HT1080 (cell line): ENCODE measurements at places on chromosomes 12 and 14.
A peak's percentile ranks its signal among the peaks of the same experiment; 100 is the strongest.

GRCh38 chr12:47225356-47225755, 145.6 kb upstream of the AMIGO2 start:
- no peak for DNase-seq

GRCh38 chr14:56002876-56003625, 115.2 kb upstream of the PELI2 start:
- no peak for DNase-seq

DNA sequence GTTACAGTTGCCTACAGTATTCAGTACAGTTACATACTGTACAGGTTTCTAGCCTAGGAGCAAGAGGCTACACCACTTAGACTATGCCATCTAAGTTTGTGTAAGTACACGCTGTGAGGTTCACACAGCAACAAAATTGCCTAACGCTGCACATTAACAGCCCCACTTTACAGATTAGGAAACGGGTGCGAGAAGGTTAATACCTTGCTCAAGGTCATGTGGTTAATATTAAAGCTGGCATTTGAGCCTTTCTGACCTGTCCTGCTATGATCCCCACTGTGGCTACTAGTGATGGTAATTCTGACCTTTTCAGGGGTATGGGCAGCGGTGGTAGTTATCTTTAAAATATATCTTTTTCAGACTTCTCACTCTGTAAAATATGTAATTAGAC, 20.9 kb downstream of the ACVR1B start:
- no peak for DNase-seq

GRCh38 chr14:76771437-76771980, 10.2 kb downstream of the VASH1 start:
- no peak for DNase-seq

DNA sequence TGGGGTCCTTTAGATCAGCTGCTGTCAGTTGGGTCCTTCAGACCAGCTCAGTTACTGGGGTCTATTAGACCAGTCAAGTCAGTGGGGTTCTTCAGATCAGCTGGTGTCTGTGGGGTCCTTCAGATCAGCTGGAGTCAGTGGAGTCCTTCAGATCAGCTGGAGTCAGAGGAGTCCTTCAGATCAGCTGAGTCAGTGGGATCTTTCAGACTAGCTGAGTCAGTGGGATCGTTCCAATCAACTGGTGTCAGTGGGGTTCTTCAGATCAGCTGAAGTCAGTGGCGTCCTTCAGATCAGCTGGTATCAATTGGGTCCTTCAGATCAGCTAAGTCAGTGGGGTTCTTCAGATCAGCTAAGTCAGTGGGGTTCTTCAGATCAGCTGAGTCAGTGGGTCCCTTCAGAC, 14.7 kb upstream of the LPCAT3 start:
- DNase-seq, result no peak

GRCh38 chr12:9880532-9881078, 684 bp upstream of the KLRF2 start:
- no peak for DNase-seq

DNA sequence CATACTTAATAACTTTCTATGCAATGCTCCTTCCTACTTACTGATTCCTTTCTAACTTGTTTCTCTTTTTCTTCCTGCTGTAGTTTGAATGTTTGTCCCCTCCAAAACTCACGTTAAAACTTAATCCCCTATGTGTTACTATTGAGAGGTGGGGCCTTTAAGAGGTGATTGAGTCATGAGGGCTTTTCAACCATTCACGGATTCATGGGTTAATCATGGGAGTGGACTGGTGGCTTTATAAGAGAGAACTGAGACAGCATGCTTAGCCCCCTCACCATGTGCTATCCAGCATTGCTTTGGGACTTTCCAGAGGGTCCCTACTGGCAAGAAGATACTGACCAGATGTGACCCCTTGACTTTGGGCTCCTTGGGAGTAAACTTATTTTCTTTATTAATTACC, 66.0 kb upstream of the TRIM9 start:
- no peak for DNase-seq

DNA sequence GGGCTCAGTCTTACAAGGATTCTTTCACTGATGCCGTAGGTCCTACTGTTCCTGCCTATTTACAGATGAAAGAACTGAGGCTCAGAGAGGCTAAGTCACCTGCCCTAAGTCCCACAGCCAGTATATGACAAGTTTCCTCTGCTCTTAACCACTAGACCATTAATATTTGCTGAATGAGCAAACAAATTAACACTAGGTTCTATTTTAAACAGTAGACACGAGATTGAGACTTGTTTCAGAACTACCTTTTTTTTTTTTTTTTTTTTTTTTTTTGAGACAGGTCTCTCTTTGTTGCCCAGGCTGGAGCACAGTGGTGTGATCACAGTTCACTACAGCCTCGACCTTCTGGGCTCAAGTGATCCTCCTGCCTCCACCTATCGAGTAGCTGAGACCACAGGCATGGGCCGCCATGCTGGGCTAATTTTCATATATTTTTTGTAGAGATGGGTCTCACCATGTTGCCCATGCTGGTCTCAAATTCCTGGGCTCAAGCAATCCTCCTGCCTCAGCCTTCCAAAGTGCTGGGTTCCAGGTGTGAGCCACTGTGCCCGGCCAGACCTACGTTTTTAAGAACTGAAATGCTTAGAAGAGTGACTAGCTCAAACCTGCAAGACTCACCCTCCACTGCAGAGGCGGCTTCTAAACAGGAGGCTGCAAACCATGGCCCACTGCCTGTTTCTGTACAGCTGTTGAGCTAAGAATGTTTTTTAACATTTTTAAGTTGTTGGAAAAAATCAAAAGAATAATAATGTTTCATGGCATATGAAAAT, 12.9 kb downstream of the SYNE3 start:
- DNase-seq, result no peak

- DNase-seq, result peak; percentile 13
Measured at GRCh38 chr12:123614531-123614930, 12.6 kb downstream of the DDX55 start.

- no peak for DNase-seq
Measured at GRCh38 chr12:12290206-12290605, 23.4 kb upstream of the LRP6 start.

DNA sequence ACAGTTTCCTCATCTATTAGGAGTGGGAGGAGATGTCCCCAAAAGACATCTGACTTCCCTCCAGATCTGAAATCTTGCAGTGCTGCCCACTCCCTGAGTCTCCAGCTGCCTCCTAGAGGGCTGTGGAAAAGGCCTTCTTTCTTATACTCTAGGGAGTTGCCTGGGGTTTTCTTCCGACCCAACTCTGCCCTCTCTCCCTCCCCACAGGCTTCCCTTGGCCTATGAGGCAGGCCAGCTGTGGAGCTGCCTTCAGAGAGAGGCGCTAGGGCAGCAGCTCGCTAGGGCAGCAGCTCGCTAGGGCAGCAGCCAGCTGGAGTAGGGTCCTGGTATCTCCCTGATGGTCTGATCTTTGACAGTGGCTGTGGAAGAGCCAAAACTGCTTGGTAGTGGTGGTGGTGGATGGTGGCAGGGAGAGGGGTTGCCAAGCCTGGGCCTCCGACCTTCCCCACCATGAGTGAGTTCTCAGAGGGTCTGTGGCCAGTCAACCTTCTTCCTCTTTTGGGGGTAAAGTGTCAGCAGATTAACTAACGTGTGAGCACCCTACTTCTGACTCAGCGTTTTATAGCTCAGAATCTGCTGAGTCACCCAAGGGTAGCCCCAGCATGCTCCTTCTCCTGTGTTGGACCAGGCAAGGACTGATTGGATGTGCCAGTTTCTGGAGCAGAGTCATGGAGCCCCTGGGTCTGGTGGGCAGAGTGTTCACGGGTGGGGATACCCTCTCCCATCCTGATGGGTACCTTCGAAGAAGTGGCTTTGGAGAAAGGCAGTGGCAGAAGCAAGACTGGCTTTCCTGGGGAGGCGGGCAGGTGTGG, 2.3 kb downstream of the SLC48A1 start:
- DNase-seq, result no peak

DNA sequence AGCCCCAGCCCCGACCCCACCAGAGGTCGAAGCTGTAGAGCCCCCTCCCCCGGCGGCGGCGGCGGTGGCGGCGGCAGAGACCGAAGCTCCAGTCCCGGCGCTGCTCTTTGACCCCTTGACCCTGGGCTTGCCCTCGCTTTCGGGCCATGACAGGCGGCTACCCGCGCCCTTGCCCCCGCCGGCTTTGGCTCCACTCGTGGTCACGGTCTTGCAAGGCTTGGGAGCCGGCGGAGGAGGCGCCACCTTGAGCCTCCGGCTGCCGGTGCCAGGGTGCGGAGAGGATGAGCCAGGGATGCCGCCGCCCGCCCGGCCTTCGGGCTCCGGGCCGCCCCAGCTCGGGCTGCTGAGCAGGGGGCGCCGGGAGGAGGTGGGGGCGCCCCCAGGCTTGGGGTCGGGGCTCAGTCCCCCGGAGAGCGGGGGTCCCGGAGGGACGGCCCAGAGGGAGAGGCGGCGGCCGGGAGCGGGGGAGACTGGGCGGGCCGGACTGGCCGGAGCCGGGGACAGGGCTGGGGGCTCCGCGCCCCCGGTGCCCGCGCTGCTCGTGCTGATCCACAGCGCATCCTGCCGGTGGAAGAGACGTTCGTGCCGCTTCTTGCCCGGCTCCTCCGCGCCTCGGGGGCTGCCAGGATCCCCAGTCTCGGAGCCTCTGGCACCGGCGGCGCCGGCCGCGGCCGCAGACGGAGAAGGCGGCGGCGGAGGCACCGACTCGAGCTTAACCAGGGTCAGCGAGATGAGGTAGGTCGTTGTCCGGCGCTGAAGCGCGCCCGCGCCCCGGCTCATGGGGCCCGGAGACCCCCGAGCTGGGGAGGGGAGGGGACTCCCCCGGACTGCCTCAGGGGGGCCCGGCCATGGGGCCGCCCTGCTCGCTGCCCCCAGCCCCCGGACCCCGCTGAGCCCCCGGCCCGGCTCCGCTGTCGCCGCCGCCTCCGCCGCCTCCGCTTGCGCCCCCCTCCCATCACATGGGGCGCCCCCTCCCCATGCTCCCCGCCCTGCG, 778 bp downstream of the AGAP2 start:
- no peak for DNase-seq

- no peak for DNase-seq
Measured at GRCh38 chr14:74656964-74657363, 44.9 kb upstream of the LTBP2 start.

DNA sequence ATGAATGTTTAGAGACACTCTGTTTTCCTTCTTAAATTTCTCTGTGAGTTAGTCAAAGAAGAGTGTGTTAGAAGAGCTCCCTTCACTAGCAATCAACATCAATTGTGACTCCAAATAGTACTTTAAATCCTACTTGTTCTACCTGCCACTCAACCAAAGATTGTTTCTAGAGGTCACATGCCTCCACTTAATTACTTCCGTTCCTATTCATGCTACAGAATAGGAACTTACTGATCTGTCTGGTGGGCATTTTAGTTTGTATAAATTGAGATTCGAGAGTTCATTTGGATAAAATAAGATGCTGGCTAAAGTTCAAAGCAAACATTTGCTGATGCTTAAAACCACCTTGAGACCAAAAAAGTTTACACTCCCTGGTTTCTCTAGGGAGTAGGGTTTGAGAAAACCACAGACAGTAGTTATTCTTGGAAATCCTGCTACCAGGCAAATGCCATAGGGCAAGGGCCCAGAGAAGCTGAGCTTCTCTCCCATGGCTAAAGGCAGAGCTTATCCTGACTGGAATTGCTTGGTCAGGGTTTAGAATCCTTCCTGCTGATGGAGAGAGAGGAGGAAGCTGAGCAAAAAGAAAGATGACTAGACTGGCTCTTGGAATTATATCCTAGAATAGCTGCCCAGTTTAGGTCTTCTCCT, 389.6 kb upstream of the ATP2B1 start:
- peak; percentile 32 for DNase-seq

GRCh38 chr12:65567820-65568219, 256.5 kb upstream of the HMGA2 start:
- DNase-seq, result no peak

DNA sequence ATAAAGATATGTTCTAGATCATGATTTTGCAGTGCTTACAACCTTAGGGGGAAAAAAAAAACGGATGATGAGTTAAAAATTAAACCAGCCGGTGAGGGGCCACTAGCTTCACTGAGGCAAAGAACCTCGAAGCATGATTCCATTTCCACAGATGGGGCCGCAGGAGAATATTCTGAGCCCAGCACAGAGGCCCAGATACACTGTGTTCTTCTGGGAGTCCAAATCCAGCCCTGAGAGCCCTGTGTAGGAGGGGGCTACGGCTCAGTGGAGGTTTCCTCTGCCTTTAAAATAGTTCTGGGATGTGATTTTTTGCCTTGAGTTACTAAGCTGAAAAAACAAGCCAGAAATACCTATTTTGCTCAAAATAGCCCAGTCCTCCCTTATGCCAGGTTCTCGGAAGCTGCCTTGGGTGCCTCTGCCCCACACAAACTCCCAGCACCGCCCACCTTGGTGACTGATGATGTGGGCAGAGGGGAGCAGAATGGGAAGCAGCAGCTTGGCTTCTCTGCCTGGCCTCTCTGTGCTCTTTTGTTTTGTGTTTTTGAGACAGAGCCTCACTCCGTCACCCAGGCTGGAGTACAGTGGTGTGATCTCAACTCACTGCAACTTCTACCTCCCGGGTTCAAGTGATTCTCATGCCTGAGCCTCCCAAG, 105.4 kb upstream of the BCL2L14 start:
- DNase-seq, result no peak

GRCh38 chr12:1806301-1807086, 13.9 kb upstream of the LRTM2 start:
- no peak for DNase-seq

- no peak for DNase-seq
Measured at GRCh38 chr12:45587012-45587411, 142.5 kb upstream of the ARID2 start.

GRCh38 chr14:85247071-85247470, 282.9 kb upstream of the FLRT2 start:
- DNase-seq, result no peak

- no peak for DNase-seq
Measured at GRCh38 chr12:1932264-1932777, 13.9 kb upstream of the CACNA2D4 start.

DNA sequence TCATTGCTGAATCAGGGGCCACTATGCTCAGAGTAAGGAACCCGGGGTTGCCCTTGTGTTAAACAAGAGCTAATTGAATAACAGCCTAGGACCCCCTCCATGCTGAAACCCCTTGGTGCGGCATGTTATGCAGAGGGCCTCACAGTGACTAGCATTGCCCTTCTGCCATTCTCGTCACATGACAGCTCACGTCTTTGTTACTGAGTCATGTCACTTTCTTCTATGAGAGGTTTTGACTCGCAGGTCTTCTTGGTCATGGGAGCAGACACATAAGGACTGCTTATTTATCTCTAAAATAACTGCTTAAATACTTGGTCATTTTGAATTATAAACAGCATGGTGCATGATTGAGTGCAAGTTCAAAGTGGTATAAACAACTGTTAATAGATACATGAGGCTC, 24.9 kb downstream of the TCTN1 start:
- DNase-seq, result no peak

DNA sequence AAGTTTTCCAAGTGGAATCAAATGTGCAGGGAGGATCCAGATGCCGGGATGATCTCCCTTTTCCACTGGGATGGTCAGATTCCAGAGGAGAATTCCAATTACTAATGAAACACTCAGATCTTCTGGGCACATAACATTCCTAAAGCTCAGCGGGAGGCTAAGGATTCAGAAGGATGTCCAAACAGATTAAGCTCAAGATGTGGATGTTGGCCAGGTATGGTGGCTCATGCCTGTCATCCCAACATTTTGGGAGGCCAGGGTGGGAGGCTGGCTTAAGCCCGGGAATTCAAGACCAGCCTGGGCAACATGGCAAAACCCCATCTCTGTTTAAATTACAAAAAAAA, 62.0 kb upstream of the PNMA1 start:
- DNase-seq, result no peak

- no peak for DNase-seq
Measured at GRCh38 chr14:71597955-71598660, 334.1 kb upstream of the RGS6 start.

- no peak for DNase-seq
Measured at GRCh38 chr14:75059642-75060041, 4.2 kb downstream of the ACYP1 start.
